ENCODE measurements at places on chromosomes 12 and 14.

- DNase-seq = no peak
Measured at GRCh38 chr12:96810477-96810876, 96.6 kb upstream of the NEDD1 start.

GRCh38 chr12:121038861-121039668 is at the start of gene OASL:
TSS of gene OASL (minus strand) at chr12:121039246. CDS start at chr12:121038971, 275 bp downstream.
- no peak for DNase-seq

DNA sequence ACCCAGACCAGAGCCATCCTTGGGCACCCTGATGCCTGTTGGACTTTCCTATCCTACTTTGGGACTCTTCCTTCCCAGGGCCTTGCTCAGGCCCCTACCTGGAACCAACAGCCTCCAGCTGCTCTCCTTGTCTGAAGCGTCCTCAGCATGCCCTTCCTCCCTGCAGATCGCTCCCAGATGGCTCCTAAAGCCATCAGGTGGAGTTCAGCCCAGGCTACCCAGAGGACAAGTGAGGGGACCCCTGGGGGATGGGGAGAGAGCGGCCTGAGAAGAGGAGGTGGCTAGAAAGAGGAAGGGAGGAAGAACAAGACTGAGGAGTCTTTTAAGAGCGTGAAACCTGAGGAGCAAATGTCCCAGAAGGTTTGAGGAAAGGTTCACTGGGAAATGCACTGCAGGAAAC is 236.6 kb downstream of the ZFP36L1 start:
- DNase-seq = no peak

GRCh38 chr12:63836046-63836445 is 8.5 kb upstream of the SRGAP1 start:
- DNase-seq = no peak

DNA sequence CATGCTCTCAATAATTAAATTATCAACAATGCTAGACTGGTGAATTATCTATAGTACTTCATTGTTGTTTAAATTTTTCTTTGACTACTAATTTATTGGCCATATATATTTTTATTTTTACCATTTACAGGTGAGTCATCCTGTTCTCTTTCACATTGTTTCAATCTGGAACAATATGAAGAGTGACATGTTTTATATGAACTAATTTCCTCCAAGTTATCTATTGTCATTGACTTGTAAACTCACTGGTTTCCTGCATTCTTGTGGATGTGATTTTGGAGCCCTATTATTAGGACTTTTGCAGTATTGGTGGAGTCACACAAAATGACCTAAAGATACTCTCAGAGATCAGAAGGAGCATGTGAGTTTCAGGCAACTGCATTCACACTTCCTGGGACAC is 297.7 kb downstream of the AEBP2 start:
- DNase-seq = no peak

- DNase-seq = no peak
Measured at GRCh38 chr14:54854181-54854580, 48.4 kb downstream of the GCH1 start.

- DNase-seq = no peak
Measured at GRCh38 chr12:57803319-57803893, 15.1 kb downstream of the AVIL start.

DNA sequence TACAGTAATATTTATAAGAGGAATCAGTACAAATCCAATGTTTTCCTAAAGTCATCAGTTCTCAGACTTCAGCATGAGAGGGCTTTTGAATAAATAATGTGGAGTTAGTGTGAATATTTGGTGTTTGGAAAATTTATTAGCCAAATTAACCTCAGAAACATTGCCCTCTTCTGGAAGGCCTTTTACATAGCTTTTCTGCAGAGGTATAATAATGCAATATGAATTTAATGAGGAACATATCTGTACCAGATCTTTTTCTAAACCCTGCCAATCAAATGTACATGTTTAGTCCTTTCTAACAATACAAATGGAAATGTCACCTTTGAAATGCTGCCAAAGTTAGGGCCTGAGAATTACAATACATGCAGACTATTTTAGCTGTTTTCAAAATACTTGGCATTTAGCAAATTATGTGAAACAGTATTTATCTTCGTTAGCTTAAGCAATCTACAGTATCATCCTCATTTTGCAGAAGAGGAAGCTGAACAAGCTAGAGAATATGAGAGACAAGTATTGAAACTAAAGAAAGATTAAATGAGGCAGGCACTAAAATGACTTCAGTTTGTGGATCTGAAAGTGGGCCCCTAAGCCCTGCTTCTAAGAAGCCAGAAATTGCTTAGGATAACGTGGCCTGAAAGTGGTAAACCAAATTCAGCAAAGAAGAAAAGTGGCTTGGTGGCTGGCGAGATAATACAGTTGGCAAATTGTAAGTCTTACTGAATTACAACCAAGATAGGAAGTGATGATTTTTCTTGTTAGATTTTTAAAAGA is 60.4 kb upstream of the MANSC4 start:
- DNase-seq = no peak

GRCh38 chr12:2533036-2533435 is 261.7 kb upstream of the FKBP4 start:
- no peak for DNase-seq

DNA sequence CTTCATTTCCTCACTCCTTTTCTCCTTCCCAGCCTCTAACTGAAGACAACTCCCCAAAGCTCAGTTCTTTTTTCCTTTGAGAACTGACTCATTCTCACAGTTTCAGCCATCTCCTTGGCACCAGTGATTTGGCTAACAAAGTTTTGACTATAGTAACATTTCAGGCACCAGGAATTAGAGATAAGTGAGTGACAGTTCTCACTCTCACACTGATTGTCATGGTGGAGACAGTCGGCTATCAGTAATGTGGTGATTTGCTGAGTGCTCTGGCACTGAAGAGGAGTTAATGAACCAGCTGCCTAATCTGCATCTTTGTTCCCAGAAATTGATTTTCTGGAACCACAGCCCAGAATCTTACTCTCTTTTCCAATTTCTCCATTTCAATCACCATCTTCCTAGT is 29.5 kb downstream of the HELB start:
- no peak for DNase-seq

- no peak for DNase-seq
Measured at GRCh38 chr14:75976826-75977581, 4.8 kb downstream of the TGFB3 start.

GRCh38 chr14:89401761-89402160 is 15.3 kb downstream of the FOXN3 start:
- DNase-seq = no peak

GRCh38 chr12:112862636-112863290 is 44.0 kb upstream of the OAS1 start:
- no peak for DNase-seq

DNA sequence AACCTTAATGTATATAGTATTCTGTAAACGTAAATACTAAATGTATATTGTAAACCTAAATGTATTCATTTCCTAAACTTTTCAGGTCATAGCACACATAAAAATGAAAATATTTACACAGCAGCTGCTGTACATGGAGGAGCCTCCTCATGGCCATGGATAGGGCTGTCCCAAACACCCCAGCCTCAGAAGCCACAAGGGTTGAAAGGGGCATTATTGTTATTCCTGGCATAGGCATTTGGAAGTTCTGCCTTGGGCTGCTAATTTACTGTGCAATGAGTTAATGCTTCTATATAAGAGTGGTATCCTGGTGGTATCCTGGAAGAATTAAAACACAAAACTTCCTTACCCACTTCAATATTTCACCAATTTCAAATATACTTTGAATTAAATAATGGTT is 159.4 kb downstream of the SLC5A8 start:
- DNase-seq = no peak

DNA sequence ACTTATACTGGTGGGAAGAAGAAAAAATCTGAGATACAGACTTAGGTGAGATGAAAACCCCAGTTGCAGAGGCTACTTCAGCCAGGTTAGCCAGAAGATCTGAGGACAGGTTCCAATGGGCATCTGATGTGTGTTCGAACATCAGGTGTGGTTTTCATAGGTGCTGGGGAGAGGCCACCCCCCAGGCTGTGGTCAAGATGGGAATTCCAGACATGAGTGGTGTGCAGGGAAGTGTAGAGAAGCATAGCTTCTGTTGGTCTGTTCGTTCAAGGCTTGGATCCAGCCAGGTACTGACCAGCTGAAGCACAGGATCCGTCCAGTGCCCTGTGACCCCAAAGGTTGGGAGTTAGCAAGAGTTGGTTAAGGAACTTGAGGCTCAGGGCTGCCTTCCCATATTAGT is 85.5 kb downstream of the SSPN start:
- no peak for DNase-seq

DNA sequence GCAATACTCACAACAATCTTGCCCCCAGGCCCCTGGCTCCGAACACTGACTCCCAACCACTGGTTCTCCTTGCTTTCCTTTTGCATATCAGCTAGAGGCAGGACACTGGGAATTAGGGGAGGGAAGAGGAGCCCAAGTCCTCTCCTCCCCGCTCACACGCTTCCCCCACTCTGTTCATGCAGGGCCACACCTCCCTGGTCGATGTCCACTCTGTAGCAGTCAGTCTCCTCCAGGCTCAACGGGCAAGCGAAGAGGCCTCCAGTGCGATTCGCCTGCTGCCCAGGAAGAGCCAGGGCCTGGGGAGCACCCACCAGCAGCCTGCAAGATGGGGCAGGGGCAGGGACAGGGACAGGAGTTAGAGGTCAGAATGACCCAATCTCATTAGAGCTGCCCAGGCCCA is 4.8 kb downstream of the ITGA7 start:
- no peak for DNase-seq

DNA sequence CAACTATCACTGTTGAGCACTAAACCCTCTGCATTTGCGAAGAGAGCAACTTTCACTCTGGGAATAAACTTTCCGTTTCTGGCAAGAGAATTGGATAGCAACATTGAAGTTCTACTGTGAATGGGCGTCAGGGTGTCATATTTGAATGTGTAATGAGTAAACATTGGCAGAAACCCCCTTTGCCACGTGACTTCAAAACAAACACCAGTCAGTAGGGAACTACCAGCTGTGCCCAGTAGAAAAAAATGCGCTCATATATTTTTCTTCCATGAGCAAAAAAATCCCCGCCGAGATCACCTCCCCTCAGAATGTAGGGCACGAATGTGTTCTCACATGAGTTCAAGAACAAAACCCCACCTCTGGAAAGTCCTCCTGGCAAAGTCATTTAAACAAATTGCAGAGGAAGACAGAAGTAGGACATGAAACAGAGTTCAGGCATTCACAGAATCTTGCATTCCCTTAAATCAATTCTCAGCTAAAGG is 80.6 kb downstream of the BTG1 start:
- DNase-seq = no peak

DNA sequence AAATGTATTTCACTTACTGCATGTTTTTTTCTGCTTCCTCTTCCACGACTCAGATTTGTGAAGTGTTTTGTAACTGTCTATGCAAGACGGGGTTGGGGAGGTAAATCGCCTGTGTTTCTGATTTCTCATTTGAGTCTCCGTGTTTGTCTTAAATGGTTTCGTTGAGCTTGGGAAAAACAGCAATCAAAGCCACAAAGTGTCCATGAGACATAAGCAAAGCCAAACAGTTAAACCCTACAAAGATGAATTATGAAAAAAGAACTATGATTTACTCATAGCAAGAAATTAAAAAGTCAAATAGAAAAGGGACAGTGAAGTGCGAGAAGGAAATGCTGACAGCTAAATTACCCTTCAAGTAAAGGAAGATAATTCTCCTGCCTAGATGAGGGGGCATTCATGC is 164.3 kb upstream of the TMPO start:
- DNase-seq = no peak
